ENCODE measurements at places on chromosomes 3 and 15. TPM values are rescaled to one million over a fixed set of nuclear protein-coding genes. Genes with fewer than 3 reads are reported as not detected.

The CILP gene
- 0.09 TPM for polyA plus RNA-seq

The CASR gene
- not detected for polyA plus RNA-seq

The GABRR3 gene
- polyA plus RNA-seq = not detected

The IL17RC gene
- polyA plus RNA-seq = 20.5 TPM

The SLCO2A1 gene
- 4.8 TPM for polyA plus RNA-seq

The RGMA gene
- polyA plus RNA-seq = 0.65 TPM

The CADM2 gene
- not detected for polyA plus RNA-seq

The C3orf49 gene
- polyA plus RNA-seq = not detected

The ACOX2 gene
- 19.9 TPM for polyA plus RNA-seq

The MDFIC2 gene
- polyA plus RNA-seq = not detected
